ENCODE measurements at places on chromosomes 1 and 21.
A peak's percentile ranks its signal among the peaks of the same experiment; 100 is the strongest.

GRCh38 chr1:89484092-89485038, 40.3 kb upstream of the LRRC8B start:
- no peak for ATAC-seq

- no peak for ATAC-seq
These were observed 89.4 kb downstream of the C1orf21 start for GRCh38 chr1:184476187-184476586.

DNA sequence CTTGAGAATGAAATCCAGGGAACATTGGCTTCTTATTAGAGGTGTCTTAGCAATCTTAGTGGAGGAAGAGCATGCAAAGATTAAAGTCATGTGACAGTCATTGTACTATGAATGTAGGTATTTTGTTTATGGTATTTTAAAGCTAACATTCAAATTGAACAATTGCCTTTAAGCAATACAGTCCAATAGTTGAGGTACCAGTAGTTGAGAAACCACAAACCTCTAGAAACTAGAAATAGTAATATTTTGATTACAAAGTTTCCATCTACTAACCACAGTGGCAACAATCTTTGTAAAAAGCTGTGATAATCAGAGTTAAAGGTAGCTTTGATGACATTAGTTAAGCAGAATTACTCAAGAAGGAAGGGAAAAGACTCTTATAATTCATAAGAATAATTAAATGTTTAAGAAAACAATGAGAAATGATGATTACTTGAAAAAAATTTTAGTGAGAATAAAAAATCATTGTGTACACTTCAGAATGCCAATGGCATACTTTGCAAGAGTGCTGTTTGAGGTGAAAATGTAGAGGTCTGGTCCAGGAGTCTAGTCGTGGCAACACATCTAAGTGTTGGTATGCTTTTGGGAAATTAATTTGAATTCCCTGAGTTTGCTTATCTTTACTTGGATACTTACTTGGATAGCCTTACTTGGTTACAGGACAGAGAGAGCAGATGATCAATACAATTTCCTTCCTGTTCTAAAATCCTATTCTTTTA, 104.9 kb upstream of the PTGFR start:
- no peak for ATAC-seq

- no peak for ATAC-seq
These were observed 1.2 kb downstream of the RXFP4 start for GRCh38 chr1:155942578-155943141.

DNA sequence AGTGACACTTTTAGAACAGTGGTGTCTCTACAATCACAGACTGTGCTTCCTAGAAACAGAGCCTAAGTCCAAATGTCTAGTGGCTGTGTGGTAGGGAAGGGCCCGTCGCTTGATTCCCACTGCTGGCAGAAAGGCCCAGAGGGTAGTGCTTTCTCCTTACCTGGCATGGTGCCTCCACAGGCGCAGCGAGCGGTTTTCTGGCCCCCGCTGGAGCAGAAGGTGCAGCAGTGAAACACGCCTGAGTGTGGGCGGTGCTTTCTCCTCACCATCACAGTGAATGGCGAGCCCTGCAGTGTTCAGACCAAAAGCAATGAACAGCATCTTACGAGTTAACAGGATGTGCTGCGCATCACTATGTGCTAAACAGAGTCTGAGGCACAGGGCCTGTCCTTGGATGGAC, 8.3 kb downstream of the TRIM45 start:
- ATAC-seq = peak; percentile 30

- no peak for ATAC-seq
These were observed 5.0 kb downstream of the TSTD1 start for GRCh38 chr1:161033751-161034150.

GRCh38 chr1:172155766-172156165, 264.7 kb upstream of the C1orf105 start:
- no peak for ATAC-seq

- no peak for ATAC-seq
These were observed 611.7 kb downstream of the LMO4 start for GRCh38 chr1:87940421-87940820.

GRCh38 chr1:109341944-109342930, 35.4 kb upstream of the MYBPHL start:
- ATAC-seq = no peak

DNA sequence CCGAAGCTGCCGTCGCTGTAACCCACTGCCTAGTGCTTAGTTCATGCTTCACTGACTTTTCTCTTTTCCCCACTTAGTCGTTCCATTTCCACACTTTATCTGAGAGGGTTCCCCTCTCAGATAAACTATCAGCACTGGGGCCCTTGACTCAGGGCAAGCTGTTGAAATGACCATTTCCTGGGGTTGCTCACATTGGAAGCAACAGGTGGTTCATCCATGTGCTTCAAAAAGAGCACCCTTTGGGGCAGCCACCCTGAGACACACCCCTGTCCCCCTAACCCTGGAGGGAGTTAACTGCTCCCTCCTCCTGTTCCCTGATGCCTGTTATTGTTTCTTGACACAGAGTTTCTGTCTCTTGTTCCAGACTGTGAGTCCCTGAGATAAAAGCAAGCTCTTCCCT, 107.2 kb downstream of the PTPRU start:
- no peak for ATAC-seq

DNA sequence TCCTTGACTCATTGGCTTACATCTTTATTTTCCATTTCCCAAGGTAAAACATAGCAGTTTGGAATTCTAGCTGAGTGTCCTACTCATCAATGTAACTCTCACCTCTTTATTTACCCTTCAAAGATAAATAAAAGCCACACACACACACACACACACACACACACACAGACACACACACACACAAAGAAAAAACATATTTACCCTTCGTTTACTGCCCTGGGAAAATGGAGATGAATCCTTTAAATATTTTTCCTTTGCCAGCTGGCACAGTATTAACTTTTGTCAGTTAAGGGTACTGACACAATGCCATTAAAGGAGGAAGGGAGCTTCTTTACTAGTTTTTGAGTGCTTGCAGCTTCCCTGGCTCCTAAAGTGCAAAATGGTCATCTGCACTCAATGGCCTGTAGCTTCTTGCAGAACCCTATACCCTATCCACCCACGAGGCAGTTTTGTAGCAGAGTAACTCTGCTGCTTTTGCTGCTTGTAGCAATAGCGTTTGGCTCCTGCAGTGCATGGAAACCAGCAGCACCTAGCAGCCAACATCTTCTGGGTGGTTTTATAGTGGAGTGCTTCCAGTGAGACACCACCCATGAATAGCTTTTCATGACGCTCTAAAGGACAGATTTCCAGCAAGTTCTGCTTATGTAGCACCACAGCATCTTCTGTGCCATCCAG, 103.7 kb downstream of the HS2ST1 start:
- no peak for ATAC-seq

- ATAC-seq = no peak
These were observed 22.2 kb upstream of the RSPO1 start for GRCh38 chr1:37656881-37657280.

DNA sequence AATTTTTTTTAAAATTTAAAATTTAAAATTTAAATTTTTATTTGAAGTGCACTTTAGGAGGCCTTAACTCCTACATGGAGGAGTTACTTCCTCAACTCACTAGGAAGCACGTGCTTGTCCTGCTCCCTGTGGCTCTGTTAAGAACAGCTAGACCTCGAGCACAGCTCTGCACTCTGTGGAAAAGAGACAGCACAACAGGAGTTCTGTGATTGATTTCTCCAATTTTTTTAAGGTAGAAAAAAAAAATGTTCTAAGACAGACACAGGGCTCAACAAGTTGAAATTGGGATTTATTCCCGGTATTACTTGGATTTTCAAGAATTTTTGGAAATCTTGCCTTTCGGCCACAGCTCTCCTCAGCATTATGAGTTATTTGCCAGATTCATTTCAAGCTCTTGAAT, 356.6 kb upstream of the LYPLAL1 start:
- no peak for ATAC-seq

GRCh38 chr1:155158991-155159390, 14.1 kb downstream of the KRTCAP2 start:
- no peak for ATAC-seq

DNA sequence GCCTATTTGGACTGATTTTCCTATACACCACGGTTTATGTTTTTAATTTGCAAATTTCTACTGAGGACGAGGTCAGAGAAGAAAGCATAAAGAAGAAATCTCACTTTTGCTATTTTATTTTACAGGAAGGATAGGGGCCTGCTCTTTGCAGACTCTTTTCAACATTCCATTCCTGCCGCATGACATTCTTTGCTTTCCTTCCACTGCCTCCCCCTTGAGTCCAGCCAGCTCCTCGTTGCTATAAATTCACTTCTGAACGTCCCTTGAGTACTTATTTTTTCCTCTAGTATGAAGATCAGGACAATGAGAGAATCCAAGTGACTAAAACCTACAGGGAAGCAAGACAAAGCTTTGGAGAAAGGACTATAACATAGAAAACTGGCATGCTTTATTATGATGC, 53.4 kb upstream of the PTGFR start:
- no peak for ATAC-seq

Data from motor neuron (in vitro differentiated cells).